ENCODE measurements at places on chromosomes 7 and 10. TPM values are rescaled to one million over a fixed set of nuclear protein-coding genes. Genes with fewer than 3 reads are reported as not detected.

GRCh38 chr7:155254018-155254417, 43.7 kb upstream of the INSIG1 start:
- no peak overlapping the region for H3K27ac ChIP-seq
- DNase-seq: no peak
- no peak overlapping the region for H3K4me3 ChIP-seq
- no peaks in the 10 kb centered on the region for H3K36me3 ChIP-seq

GRCh38 chr10:11167233-11167966, 149.7 kb downstream of the CELF2 start:
- peaks cover 25% of the 10 kb centered on the region for H3K36me3 ChIP-seq
- no peak overlapping the region for H3K4me3 ChIP-seq
- no peaks in the 10 kb centered on the region for H3K27me3 ChIP-seq
- no peak for DNase-seq
- H3K27ac ChIP-seq: no peak overlapping the region

DNA sequence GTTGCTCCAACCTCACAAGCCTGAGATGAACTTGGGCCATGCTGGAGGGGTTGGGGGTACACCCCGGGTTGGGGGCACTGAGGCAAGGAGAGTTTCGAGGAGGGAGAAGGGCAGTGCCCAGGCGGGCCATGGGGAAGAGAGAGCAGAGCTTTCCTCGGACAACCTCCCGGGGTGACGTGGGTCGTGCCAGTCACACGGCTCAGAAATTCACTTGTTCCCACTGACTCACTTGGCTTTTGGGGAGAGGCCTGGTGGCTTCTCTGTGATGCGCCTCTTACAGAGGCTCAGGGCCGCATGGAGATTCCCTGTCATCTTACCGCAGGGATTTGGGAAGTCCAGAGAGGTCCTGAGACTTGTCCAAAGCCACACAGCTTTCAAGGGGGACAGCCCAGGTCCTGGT, 2.9 kb downstream of the LAT2 start:
- no peaks in the 10 kb centered on the region for H3K36me3 ChIP-seq
- DNase-seq: peak; percentile 64
- H3K27me3 ChIP-seq: no peaks in the 10 kb centered on the region
- H3K4me3 ChIP-seq: no peak overlapping the region
- peaks cover 8% of the 10 kb centered on the region for H3K4me1 ChIP-seq

DNA sequence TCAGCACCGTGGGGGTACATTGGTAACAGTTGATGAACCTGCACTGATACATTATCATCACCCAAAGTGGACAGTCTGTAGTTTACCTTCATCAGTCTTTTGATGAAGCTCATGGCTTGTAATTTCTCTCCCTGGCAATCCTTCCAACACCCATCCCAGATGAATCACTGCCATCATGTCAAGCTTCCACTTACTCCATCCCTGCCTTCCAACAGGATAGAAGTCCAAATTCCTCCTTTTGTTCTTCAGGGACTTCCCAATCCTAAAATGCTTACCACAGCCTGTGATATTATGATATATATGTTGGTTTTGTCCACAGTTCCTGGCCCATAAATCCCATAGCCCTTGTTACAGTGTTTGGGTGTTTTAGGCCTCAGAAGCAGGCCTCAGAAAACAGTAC, 16.1 kb downstream of the SNX10 start:
- no peak overlapping the region for H3K4me3 ChIP-seq
- H3K36me3 ChIP-seq: no peaks in the 10 kb centered on the region
- DNase-seq: no peak

DNA sequence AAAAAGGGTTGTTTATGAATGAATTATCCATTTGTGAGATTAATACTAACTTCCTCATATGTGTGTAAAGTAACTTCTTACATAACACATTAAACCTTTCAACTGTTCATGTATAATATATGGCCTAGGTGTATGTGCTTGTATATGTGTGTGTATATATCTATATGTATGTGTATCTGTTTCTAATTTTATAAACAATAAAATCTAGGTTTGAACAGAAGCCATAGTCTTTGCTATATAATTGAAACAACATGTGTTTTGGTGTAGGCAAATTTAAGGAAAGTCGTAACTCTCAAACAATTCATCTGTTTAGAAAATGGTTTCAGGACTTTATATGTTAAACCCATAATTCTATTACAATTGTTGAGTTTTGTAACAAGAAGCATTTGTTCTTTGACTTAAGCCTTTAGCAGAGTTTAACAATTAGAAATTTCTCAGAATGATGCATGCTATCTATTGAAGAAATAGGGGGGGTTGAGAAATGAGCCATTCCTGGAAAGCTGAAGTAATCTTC, 103.3 kb downstream of the BBS9 start:
- DNase-seq: no peak
- H3K4me3 ChIP-seq: no peak overlapping the region
- H3K27me3 ChIP-seq: no peaks in the 10 kb centered on the region

ADCY1 gene
- not detected for total RNA-seq

MSMB gene
- not detected for total RNA-seq

LIPF gene
- not detected for total RNA-seq

DNA sequence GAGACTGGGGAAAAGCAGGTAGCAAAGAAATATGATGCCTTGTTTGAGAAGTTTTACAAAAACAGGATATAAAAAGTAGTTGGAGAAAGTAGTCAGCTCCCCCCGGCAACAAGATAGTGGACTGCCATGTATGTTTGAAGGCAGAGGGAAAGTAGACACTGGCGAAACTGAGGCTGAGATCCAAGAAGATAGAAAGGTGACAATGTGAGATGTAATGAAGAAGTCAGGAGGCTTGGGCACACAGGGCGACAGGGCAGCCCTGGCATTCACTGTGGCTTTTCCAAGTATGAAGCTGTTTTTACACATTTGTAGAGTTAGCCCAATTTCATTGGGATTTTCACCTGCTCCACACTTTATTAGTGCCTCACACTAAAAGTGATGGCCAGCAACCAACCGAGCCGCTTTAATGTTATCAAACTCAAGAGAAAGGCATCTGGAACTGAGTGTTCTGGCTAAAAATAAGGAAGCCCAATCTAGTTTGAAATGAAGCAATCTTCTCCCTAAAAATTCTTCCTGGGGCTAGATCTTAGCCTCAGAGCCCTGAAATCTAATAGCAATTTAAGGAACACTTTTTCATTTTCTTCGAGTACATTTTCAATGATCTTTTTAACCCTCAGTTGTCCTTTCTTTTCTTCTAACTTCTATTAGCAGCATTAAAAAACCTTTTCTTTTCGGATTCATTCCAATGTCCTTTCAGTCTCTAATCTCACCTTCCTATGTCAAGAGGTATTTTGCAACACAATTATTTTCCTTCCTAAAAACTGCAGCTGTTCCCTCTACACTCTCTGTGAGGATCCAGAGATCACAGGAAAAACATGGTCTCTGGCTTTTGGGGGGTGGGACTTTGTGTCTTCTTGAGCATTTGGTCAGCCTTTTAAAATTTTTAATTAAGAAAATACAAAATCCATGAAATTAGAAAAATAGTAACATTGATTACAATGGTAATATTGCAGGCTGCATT, 108.0 kb downstream of the RNLS start:
- H3K4me3 ChIP-seq: no peak overlapping the region
- DNase-seq: no peak
- H3K36me3 ChIP-seq: peaks cover 4% of the 10 kb centered on the region
- H3K27ac ChIP-seq: no peak overlapping the region

DNA sequence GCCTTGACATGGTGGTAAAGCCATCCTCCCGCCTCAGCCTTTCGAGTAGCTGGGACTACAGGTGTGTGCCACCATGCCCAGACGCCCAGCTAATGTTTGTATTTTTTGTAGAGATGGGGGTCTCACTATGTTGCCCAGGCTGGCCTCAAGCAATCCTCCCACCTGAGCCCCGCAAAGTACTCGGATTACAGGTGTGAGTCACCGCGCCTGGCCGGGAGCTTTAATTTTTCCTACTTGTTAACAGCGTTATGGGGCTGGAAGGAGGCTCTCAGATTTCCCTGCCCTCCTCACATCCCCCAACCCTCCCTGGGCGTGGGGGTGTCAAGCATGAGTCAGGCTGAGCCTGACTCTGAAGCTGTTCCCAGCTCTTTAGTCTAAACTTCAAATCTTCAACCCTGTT, 8.3 kb downstream of the ALKBH4 start:
- no peak overlapping the region for H3K27ac ChIP-seq
- H3K27me3 ChIP-seq: no peaks in the 10 kb centered on the region
- H3K4me3 ChIP-seq: no peak overlapping the region
- no peak for DNase-seq
- H3K4me1 ChIP-seq: peaks cover 6% of the 10 kb centered on the region

- no peak overlapping the region for H3K4me3 ChIP-seq
- H3K4me1 ChIP-seq: no peaks in the 10 kb centered on the region
- no peak overlapping the region for H3K27ac ChIP-seq
- peaks cover 7% of the 10 kb centered on the region for H3K27me3 ChIP-seq
- DNase-seq: no peak
- no peaks in the 10 kb centered on the region for H3K36me3 ChIP-seq
Measured at GRCh38 chr10:24382979-24383663, 174.2 kb downstream of the KIAA1217 start.

TACR2 gene
- total RNA-seq: not detected

DNA sequence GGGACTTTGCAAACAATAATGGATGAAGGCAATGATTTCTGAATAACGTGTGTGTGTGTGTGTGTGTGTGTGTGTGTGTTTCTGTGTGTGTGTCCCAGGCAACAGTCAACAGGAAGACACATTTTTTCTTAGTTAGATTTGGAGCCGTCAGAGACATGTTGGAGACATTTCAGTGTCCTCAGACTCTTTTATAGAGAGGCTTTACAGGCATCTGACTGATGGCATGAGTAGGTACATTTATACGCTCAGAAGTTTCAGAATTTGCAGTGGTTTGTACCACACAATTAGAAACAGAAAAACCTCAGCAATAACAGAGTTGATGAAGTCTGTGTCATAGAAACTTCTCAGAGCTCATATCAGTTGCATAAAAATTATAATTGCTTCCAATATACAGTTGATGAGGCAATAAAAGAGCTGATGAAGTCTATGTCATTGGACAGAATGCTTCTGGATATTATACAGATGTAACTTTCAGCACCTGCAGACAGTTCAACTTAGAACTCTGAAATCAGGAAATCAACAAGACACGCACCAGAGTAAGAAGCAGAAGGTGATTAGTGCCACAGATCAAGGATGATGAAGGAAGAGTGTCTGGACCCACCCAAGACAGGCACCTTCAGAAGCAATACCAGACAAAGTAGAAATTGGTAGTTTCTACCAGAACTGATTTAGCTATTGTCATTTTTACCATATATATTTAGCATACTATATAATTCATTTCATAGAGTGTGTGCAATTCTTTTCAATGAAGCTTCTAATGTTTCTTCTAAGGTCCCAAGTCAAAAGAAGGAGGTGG, 104.5 kb upstream of the LYZL1 start:
- H3K4me1 ChIP-seq: no peaks in the 10 kb centered on the region
- H3K27ac ChIP-seq: no peak overlapping the region
- no peaks in the 10 kb centered on the region for H3K36me3 ChIP-seq
- peaks cover 5% of the 10 kb centered on the region for H3K27me3 ChIP-seq
- no peak overlapping the region for H3K4me3 ChIP-seq

GRM8 gene
- not detected for total RNA-seq

- peak overlapping the region; percentile 38 for H3K4me3 ChIP-seq
- no peaks in the 10 kb centered on the region for H3K36me3 ChIP-seq
- H3K4me1 ChIP-seq: peaks cover 10% of the 10 kb centered on the region
- DNase-seq: no peak
- no peak overlapping the region for H3K27ac ChIP-seq
Measured at GRCh38 chr10:114403541-114404161, 651 bp downstream of the AFAP1L2 start.

- no peak overlapping the region for H3K4me3 ChIP-seq
- DNase-seq: no peak
- H3K27me3 ChIP-seq: peaks cover 4% of the 10 kb centered on the region
- H3K36me3 ChIP-seq: peaks cover 8% of the 10 kb centered on the region
- peaks cover 7% of the 10 kb centered on the region for H3K4me1 ChIP-seq
Measured at GRCh38 chr7:50591480-50592438, 26.6 kb upstream of the DDC start.

- no peak overlapping the region for H3K4me3 ChIP-seq
- DNase-seq: no peak
- H3K27me3 ChIP-seq: peaks cover 8% of the 10 kb centered on the region
- H3K4me1 ChIP-seq: no peaks in the 10 kb centered on the region
- H3K36me3 ChIP-seq: no peaks in the 10 kb centered on the region
- no peak overlapping the region for H3K27ac ChIP-seq
Measured at GRCh38 chr7:38942431-38943051, 33.5 kb upstream of the VPS41 start.

TEX47 gene
- not detected for total RNA-seq

- H3K36me3 ChIP-seq: no peaks in the 10 kb centered on the region
- H3K4me1 ChIP-seq: no peaks in the 10 kb centered on the region
- no peak for DNase-seq
- H3K4me3 ChIP-seq: no peak overlapping the region
Measured at GRCh38 chr7:46549347-46549746, 628.3 kb upstream of the IGFBP3 start.

DNA sequence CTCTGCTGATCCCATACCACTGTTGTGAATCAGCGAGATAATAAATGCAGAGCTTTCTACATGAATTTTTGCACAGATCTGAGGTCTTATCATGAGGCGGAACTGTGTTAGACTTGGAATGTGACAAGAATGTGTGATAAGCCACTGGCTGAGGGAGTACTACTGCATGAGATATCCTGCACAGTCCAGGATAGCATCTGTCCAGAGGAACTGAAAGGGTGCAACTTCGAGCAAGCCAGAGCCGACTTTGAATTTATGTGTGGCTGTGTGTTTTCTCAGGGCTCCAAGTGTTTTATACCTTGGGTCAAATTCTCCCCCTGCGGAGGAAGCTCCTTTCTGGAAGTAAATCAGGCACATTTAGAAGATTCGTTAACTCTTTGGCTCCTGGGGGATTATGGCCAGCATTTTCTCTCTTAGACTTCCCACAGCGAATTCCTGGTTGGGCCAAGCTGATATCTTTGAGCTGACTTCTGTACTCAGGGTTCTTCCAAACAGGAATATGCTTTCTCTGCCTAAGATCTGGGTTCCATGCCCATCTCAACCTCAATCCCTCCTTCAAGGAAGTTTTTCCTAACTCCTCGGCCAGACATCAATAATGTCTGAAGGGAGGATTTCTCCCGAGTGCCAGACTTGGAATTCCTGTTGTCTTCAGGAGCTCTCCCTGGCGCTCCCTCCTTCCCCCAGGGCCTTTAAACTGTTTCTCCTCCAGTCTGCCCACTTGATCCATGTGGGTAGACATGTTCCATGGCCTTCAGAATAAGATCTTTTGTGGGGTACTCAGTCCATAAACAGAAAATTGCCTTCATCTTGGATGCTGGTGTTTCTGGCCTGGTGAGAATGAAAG, 2.5 kb upstream of the MEST start:
- peak overlapping the region; percentile 12 for H3K27ac ChIP-seq
- no peak overlapping the region for H3K4me3 ChIP-seq
- H3K4me1 ChIP-seq: peaks cover 43% of the 10 kb centered on the region
- no peaks in the 10 kb centered on the region for H3K27me3 ChIP-seq

DNA sequence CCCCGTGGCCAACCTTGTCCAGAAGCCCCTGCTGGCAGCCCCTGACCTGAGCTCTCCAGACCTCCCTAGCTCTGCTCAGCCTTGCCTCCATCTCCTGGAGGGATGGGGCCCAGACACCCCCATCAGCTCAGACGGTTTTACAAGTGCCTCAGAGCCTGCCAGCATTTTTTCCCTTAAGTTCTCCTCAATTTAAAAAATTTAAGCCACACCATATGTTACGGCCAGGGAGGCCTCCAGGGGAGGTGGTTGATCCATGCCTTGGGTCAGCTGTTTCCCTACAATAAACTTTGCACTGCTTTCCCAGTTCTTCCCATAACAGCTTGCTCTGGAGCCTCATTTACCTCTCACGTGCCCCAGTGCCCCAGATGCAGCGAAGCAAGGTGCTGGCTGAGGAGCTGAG, 143.5 kb downstream of the RGS10 start:
- H3K36me3 ChIP-seq: peaks cover 7% of the 10 kb centered on the region
- no peak overlapping the region for H3K27ac ChIP-seq
- no peak overlapping the region for H3K4me3 ChIP-seq
- no peak for DNase-seq
- no peaks in the 10 kb centered on the region for H3K27me3 ChIP-seq

All from naive thymus-derived CD8-positive, alpha-beta T cell (primary cell).